Cardiac muscle cell (in vitro differentiated cells and primary cell): ENCODE measurements at places on chromosomes 4 and X. TPM values are rescaled to one million over a fixed set of nuclear protein-coding genes. Genes with fewer than 3 reads are reported as not detected.

The ACE2 gene
- 0.74 and 1.4 TPM in 2 replicates for total RNA-seq

The PPM1K gene
- 52.6 and 54.8 TPM in 2 replicates for total RNA-seq

The CXCL13 gene
- total RNA-seq = not detected in 2 replicates

The HMX1 gene
- total RNA-seq = not detected in 2 replicates

The FRMD7 gene
- not detected in 2 replicates for total RNA-seq

The NPNT gene
- 22.0 and 33.4 TPM in 2 replicates for total RNA-seq

The PF4V1 gene
- not detected in 2 replicates for total RNA-seq

The SPARCL1 gene
- 0.11 TPM in 1 of 2 replicates, not detected in the other for total RNA-seq

The TLR2 gene
- 0.09 and 0.39 TPM in 2 replicates for total RNA-seq

DNA sequence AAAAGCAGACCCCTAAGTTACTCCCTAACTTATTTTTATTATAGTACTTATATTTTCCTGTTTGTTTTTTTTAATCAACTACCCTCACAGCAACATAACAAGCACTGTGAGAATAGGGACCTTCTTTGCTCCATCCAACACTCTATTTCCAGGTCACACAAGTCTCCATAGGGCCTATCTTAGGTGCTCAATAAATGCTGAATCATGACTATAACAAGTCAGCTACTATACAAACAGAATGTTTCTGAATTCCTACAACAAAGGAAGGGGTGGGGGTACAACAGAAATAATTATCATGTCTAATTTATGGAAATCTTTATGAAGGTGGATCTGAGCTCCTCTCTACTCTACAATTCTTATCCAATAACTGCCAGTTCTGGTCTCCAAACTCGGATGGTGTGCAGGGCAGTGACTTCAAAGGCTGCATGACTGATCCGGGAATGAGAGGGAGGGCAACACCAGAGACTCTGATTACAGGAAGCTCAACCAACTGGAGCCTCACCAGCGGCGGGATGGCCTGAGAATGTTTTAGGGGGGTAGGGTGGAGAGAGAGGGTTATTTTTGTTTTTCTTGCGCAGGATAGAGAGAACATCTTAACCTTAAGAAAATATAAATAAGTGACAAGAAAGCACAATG is 71.1 kb downstream of the HADH start:
- no peaks in the 10 kb centered on the region for H3K27me3 ChIP-seq
- peaks cover 9% of the 10 kb centered on the region for H3K36me3 ChIP-seq
- H3K27ac ChIP-seq = no peak overlapping the region
- DNase-seq = no peak
- no peaks in the 10 kb centered on the region for H3K4me1 ChIP-seq
- H3K4me3 ChIP-seq = no peak overlapping the region

DNA sequence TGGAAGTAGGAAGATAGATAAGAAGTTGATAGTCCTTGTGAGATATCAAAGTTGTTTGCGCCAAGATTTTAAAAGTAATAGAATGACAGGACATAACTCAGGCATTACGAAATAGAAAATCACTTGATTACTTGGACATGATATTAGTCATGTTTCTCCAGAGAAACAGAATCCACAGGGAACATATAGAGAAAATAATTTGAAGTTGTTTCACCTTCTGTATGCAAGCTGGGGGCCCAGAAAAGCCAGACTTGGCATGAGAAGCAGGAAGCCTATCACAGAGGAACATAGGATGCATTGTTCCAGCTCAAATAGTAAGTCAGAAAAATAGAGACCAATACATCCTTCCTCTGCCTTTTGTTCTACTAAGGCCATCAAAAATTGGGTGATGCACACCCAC is 715.9 kb downstream of the TECRL start:
- DNase-seq = no peak
- H3K36me3 ChIP-seq = no peaks in the 10 kb centered on the region
- H3K4me3 ChIP-seq = no peak overlapping the region
- no peak overlapping the region for H3K27ac ChIP-seq
- H3K4me1 ChIP-seq = no peaks in the 10 kb centered on the region

DNA sequence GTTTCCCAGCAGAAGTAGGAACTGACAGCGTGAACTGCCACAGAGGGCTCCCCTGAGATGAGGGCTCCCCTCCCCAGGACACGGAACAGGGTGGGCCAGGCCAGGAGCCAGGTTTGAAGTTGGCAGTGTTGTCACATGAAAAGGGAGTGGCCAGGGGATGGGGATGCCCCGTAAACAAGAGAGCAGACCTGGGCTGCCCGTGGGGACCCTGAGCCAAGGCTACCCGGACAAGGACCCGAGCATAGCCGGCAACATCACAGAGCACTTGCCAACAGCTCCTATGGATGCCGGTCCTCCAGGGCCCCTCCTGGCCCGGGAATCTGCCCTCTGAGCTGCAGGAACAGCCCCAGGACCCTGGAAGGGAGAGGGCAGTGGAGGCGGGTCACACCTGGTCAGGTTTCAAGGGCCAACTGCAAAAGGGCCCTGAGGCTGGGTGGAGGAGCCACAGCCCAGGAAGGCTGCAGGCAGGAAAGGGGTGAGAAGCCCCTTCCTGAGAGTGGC is 102.1 kb downstream of the CPZ start:
- peaks cover 31% of the 10 kb centered on the region for H3K27me3 ChIP-seq
- no peak overlapping the region for H3K27ac ChIP-seq
- no peak overlapping the region for H3K4me3 ChIP-seq
- no peaks in the 10 kb centered on the region for H3K36me3 ChIP-seq
- DNase-seq = no peak
- no peaks in the 10 kb centered on the region for H3K4me1 ChIP-seq

DNA sequence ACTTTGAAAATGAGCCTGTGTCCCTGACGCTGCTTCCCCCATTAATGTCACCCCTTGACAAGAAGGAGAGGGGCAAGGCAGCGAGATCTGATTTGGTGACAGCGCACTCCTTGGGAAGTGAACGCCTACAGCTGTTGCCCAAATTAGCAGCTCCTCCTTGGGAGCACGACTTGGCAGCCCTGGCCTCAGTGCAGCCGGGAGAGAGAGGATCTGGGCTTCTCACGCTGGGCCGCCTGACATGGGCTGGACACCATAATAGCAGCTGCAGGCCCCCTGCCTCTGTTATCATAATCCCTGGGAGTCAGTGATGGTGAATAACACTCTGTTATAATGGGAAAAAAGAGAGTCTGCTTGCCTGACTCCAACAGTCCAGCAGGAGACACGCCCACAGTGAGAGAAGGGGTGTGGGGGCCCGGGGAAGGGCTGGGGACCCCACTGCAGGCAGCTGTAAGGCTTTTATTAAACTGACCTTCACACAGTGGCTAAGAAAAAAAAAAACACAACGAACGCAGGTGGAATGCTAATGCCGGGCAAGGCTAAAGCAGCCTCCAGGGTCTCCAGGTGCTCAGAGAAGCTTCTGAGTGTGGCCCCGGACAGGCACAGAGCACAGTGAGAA is 73.3 kb downstream of the PSAPL1 start:
- no peaks in the 10 kb centered on the region for H3K4me1 ChIP-seq
- no peaks in the 10 kb centered on the region for H3K36me3 ChIP-seq

DNA sequence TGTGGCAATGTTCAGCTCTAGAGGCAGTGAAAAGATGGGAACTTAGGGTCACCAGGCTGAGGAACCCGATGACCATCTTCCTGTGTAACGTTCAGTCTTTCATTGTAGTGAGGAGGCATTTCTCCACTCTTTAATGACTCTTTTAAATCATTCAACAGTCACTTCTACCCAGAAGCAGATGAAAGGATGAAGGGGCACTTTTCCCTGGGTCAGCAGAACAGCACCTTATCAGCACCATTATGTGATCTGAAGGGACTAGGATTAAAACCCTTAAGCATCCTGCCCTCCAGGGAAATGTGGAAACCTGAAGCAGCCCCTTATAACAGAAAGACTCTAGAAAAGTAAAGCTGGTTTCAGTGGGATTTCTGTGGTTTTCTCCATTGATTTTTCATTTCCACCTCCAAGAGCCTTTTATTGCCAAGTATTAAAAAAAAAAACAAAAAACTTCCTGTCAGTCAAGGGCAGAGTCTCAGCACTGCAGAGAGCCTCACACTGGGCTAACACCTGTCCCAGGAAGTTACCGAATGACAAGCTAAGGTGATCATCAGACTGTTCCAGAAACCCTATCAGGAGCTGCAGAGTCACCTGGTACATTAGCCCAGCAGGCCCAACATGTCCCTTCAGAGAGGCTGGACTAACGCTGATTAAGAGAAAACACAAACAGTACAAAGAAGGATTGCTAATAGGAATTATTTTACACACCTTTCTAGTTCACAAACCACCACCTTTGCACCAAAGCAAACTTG is 185.9 kb downstream of the SHROOM3 start:
- H3K27me3 ChIP-seq = peaks cover 49% of the 10 kb centered on the region
- peaks cover 20% of the 10 kb centered on the region for H3K4me1 ChIP-seq
- no peak for DNase-seq
- H3K4me3 ChIP-seq = no peak overlapping the region

- DNase-seq = peak; percentile 50
- H3K27ac ChIP-seq = no peak overlapping the region
- H3K27me3 ChIP-seq = no peaks in the 10 kb centered on the region
Observed at GRCh38 chrX:18871161-18871890, 112.6 kb downstream of the PHKA2 start.

- no peak for DNase-seq
- H3K27ac ChIP-seq = no peak overlapping the region
- H3K36me3 ChIP-seq = no peaks in the 10 kb centered on the region
Observed at GRCh38 chr4:174152717-174153466, 130.6 kb downstream of the FBXO8 start.

DNA sequence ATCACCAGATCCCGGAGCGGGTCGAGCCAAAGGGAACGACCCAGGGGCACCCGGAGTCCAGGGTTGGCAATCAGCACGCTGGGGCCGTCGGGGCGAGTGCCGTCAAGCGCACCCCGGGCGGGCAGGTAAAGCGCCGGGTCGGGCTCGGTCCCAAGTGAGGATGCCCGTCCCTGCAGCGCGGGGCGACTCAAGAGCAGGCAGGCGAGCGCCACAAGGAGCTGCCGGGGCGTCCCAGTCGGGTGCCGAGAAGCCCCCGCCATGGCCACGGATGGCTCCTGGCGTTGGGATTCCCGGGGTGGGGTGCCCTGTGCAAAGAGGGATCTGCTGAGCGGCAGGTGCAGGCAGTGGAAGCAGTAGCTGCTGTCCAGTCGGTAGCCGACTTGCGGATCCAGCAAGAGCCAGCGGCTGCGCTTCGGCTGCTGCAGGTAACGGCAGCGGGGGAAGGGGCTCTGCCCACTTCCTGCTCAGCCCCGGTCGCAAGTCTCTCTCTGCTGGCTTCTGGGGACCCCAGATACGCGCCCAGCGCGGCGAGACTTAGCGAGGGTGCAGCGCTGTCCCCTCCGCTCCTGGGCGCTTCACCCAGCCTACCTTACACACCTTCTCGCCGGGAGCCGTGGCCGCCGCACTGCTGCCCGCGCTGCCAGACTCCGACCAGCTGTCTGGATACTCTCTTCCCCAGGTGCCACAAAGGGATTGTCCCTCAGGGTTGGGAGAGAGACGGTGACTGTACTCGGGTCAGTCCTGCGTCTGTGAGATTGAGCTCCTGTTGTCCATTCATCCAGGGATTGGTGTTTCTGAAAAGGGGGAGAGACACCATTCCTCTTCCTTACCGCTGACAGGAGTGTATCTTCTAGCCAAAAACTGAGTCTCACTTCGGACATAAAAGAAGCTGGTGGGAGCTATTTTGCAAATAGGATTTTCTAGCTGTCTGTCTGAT is at the start of gene FREM3:
Gene FREM3 (minus strand): TSS at position 260 of the 937 bp plus-strand sequence. CDS start 0 bp downstream, at position 260.
- H3K4me3 ChIP-seq = peak within 1 kb of the TSS; percentile 26
- no peaks in the 10 kb centered on the region for H3K36me3 ChIP-seq
- H3K4me1 ChIP-seq = no peaks in the 10 kb centered on the region
- DNase-seq = peak; percentile 26

GRCh38 chrX:72644946-72645345 is 69.2 kb downstream of the PHKA1 start:
- H3K27me3 ChIP-seq = no peaks in the 10 kb centered on the region
- H3K4me3 ChIP-seq = no peak overlapping the region
- H3K36me3 ChIP-seq = no peaks in the 10 kb centered on the region
- DNase-seq = no peak
- no peaks in the 10 kb centered on the region for H3K4me1 ChIP-seq
- no peak overlapping the region for H3K27ac ChIP-seq

- no peak overlapping the region for H3K4me3 ChIP-seq
- DNase-seq = no peak
- H3K36me3 ChIP-seq = no peaks in the 10 kb centered on the region
- H3K27ac ChIP-seq = no peak overlapping the region
Observed at GRCh38 chr4:100533741-100534140, 15.9 kb upstream of the EMCN start.

- H3K27me3 ChIP-seq = no peaks in the 10 kb centered on the region
- H3K4me1 ChIP-seq = no peaks in the 10 kb centered on the region
- H3K27ac ChIP-seq = no peak overlapping the region
- H3K4me3 ChIP-seq = no peak overlapping the region
Observed at GRCh38 chrX:19658030-19658429, 142.7 kb upstream of the MAP3K15 start.

GRCh38 chrX:132853040-132853439 is 105.4 kb downstream of the HS6ST2 start:
- H3K27me3 ChIP-seq = no peaks in the 10 kb centered on the region
- H3K4me1 ChIP-seq = no peaks in the 10 kb centered on the region
- H3K4me3 ChIP-seq = no peak overlapping the region
- H3K36me3 ChIP-seq = no peaks in the 10 kb centered on the region

- H3K4me3 ChIP-seq = no peak overlapping the region
- H3K27me3 ChIP-seq = no peaks in the 10 kb centered on the region
- no peak overlapping the region for H3K27ac ChIP-seq
- no peak for DNase-seq
- H3K36me3 ChIP-seq = no peaks in the 10 kb centered on the region
Observed at GRCh38 chr4:84938316-84938715, 28.2 kb downstream of the WDFY3 start.

DNA sequence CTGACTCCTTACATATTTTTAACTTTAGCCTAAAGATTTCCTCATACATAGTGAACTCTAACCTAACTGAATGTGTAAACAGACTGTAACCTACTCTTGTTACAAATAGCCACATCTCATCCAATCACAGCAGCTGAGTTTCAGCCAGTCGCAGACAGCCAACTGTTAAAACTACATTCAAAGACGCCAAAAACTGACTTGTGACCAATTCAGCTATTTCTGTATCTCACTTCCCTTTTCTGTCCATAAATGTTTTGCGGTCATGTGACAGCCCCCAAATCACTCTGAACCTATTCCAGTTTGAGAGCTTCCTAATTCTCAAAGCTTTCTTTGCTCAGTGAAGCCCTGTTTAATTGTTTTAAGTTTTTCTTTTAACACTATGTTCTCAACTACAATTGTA is 2731.9 kb downstream of the ARAP2 start:
- H3K4me1 ChIP-seq = no peaks in the 10 kb centered on the region
- no peak for DNase-seq
- no peak overlapping the region for H3K4me3 ChIP-seq
- no peaks in the 10 kb centered on the region for H3K36me3 ChIP-seq
- no peak overlapping the region for H3K27ac ChIP-seq

- no peaks in the 10 kb centered on the region for H3K36me3 ChIP-seq
- no peaks in the 10 kb centered on the region for H3K27me3 ChIP-seq
- peaks cover 6% of the 10 kb centered on the region for H3K4me1 ChIP-seq
- peak; percentile 0 for DNase-seq
Observed at GRCh38 chrX:123267220-123267619, 83.1 kb downstream of the GRIA3 start.
